ENCODE measurements at places on chromosomes 7 and 10.

DNA sequence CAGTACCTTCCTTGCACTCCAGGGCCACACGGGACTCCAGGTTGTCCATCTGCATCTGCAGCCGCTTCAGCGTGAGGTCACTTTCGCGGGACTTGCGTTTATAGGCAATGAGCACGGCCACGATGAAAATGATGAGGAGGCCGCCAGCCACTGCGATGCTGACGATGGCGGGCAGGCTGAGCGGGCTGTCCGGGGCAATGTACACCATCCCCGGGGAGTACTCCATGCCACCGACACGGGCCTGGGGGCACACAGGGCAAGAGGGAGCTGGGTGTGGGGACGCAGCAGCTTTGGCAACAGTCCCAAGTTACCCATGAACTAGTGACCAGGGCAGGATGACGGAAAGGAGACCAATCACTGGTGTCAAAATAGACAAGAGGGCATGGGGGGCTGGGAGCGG lies 396.6 kb downstream of the PLXNA4 start:
- no peak for DNase-seq

DNA sequence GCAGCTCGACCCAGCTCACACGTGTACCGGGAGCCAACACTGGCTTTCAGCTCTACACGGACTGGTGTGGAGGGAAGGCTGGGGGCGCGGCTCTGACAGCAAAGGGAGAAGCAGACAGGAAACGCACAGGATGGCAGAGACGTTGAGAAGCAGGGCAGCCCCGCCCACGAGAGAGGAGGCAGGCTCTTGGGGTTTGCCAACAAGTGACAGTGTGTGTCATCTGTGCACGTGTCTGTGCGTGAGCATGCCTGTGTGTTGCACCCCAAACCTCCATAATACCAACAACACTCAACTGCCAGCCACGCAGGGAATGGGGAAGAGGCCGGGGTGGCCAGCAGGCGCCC lies 64.4 kb upstream of the PDGFA start:
- DNase-seq = no peak

DNA sequence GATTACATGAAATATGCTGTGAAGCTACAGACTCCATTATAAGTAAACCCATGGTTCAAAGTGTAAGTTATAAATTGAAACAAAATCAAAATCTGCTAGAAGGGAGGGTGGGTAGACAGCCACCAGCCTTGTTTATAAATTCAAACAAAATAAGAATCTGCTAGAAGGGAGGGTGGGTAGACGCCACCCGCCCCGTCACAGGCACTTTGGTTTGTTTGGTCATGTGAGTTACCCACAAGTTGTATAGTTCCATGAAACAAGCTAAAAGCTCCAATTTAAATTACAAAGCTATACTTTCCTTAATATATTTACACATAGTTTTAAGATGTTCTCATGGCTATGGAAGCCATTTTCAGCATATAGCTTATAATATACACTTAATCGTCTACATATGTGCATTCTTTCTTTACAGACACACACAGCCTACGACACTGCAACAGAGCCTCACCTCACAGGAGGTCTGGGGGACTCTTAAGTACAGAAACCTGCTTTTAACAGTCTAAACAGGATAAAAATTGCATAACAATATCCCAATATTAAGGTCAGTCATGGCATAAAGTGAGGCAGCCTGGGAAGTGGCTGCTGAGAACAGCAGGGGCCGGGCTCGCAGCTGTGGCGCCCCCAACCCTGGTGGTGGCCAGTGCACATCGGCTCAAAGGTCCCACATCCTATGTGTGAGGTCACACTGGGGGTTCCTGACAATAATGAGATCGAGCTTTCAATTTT lies 28.1 kb upstream of the NCAPG2 start:
- no peak for DNase-seq

- no peak for DNase-seq
These were observed 469.3 kb upstream of the COBL start for GRCh38 chr7:51785876-51786275.

- no peak for DNase-seq
These were observed 70.4 kb downstream of the FAM185A start for GRCh38 chr7:102819151-102819550.

DNA sequence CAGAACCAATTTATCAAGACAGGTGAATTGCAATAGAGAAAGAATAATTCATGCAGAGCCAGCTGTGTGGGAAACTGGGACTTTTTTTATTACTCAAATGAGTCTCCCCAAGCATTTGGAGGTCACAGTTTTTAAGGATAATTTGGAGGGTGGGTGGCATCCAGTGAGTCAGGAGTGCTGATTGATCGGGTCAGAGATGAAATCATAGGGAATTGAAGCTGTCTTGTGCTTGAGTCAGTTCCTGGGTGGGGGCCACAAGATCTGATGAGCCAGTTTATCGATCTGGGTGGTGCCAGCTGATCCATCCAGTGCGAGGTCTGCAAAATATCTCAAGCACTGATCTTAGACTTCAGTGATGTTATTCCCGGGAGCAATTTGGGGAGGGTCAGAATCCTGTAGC lies 9.9 kb upstream of the MYO1G start:
- no peak for DNase-seq

DNA sequence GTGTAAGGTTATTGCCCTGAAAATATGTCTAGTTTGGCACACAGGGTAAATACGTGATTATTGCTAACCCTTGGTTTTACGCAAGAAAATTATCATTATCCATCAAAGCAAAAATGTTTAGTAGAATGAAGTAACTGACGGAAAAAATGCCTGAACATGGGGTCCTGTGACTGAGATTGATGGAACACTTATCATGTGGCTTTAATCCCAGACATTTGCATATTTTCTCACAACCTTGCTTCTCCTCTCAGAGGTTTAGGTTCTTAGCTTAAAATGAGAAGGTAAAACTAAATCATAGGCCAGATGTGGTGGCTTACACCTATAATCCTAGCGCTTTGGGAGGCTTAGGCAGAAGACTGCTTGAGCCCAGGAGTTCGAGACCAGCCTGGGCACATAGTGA lies 1010.7 kb downstream of the LRMDA start:
- DNase-seq = no peak

- DNase-seq = peak; percentile 88
These were observed 9.7 kb upstream of the TTYH3 start for GRCh38 chr7:2621948-2622640.

- peak; percentile 71 for DNase-seq
These were observed 140.6 kb downstream of the KIAA1217 start for GRCh38 chr10:24349379-24350001.

DNA sequence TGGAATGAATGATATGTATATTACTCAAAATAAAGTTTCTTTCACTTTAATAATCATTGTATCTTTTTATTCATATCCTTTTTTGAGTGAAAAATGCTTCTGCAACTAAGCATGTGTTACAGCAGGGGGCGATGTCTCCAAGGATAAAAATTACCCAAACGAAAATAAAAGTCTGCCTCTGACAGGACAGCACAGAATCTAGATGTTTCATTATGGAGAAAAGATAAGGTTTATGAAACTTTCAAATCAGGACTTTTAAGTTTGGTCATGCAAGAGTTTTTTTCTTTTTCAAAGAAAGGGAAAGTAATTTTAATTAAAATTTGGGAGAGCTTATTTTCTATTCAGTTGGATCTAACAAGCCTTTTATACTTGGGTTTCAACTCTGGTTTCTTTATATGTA lies 48.4 kb downstream of the TES start:
- DNase-seq = peak; percentile 42

GRCh38 chr10:64586934-64587503 lies 1065.8 kb downstream of the REEP3 start:
- DNase-seq = no peak

GRCh38 chr7:368651-369475 lies 78.9 kb downstream of the FOXL3 start:
- no peak for DNase-seq

DNA sequence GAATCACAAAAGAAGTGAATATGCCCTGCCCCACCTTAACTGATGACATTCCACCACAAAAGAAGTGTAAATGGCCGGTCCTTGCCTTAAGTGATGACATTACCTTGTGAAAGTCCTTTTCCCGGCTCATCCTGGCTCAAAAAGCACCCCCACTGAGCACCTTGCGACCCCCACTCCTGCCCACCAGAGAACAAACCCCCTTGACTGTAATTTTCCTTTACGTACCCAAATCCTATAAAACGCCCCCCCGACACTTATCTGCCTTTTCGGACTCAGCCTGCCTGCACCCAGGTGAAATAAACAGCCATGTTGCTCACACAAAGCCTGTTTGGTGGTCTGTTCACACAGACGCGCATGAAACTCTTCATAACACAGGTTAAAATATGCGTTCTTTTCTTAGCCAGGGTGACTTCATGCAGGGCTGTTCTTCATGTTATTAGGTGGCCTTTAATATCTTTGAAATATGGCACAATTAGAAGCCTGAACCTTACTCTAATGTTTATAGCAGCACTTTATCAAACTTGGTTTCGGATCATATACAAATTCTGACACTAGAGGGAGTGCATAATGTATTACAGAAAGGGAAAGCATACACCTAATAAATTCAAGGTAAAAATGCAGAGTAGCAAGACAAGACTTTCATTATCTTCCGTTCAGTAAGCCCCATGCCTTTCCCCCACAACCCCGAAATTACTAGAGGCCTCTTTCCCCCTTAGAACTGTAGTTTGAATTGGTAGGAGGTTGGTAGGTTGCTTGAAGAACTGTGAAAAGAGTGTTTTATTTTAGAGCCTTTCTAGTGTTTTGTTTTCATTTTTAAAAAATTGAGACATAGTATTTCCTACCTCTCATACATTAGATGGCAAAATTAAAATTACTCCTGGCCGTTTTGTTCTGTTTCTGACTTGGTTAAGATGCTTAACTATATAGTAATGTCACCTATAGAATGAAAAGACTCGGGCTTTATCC lies 117.9 kb downstream of the NPY start:
- DNase-seq = no peak

GRCh38 chr10:5234106-5234860 lies 37.6 kb downstream of the AKR1C4 start:
- DNase-seq = peak; percentile 55

DNA sequence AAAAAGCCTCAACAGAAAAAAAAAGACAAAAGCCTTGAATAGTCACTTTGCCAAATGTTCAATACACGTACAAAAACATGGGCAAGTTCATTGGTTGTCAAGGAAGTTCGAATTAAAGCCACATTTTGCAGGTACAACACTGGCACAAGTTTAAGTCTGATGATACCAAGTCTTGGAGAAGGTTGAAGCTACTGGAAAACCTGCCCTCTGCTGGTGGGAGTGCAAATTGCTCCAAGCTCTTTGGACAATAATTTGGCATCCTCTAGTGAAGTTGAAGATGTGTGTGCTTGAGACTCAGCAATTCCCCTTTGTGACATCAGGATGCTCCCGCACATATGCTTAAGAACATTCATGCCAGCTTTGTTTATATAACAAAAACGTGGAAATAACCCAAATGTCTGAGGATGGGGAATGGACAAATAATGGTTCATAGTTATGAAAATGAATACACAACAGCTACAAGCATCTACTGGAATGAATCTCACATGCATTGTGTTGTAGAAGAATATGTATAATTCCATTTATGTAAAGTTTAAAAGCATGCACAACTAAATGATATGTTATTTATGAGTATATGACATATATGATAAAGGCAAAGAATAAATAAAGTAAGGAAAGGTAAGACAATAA lies 120.0 kb upstream of the PLPP4 start:
- peak; percentile 30 for DNase-seq

DNA sequence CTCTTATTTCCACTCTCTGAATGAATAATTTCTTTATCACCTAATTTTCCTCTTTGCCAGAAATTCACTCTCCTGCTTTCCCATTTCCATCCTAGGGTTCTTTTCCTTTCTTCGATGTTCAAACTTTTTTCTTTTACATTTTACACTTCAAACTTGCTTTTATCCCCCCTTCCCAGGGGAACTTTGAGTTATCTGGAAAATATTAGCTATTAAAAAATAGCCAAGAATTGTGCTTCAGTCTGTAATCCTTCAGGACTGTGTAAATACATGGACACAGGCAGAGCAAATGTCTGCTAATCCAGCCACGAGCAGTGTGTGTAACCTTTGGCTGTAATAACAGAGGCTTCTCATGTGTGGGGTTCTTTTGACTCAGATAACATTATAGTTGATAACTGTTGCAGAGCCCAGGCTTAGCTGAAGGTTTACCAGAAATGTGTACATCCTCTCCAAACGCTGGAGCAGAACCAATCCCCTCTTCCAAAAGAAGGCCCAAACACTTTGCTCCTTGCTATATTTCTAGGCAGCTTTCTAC lies 4.6 kb downstream of the ASB4 start:
- no peak for DNase-seq

DNA sequence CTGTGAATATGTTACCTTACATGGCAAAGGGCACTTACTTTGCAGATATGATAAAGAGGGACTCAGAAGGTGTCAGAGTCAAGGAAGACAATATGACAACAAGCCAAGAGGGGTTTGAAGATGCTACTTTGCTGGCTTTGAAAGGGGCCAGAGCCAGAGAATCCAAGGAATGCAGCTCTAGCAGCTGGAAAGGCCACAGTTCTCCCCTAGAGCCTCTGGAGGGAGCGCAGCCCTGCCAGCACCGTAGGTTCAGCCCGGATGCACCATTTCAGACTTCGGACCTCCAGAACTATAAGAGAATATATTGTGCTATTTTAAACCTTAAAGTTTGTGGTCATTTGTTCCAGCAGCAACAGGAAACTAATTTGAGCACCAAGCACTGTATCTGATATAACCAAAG lies 32.9 kb upstream of the WDR11 start:
- no peak for DNase-seq

DNA sequence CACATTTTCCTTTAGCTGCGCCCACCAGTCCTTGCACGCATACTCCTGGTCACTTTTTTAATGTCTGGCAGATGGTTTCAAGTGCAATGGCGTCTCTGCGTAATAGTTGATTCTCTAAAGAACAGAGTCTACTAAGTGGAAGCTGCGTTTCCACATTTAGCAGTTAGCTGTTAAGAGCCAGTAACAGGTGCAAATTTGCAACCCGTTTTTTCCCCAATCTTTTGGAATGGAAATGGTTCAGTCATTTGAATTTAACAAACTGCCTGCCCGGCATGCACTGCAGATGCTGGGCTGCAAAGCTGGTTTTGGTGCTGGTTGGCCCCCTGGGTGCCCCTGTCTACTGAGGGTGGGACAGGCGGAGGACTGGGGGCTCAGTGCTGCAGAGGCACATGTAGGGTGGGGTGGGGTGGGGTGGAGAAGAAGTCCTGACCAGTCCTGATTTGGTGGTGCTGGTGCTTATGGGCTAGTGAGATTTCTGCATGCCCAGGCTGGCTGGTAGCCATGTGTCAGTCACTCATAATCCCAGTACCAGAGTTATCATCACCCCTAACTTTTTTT lies 43.9 kb downstream of the CUX1 start:
- DNase-seq = no peak

GRCh38 chr10:69801434-69802315 lies at the start of gene COL13A1:
Gene COL13A1, plus strand, starts transcription at chr10:69801906. Its CDS starts 518 bp downstream, at chr10:69802424.
- DNase-seq = peak; percentile 74

- DNase-seq = no peak
These were observed 190.0 kb downstream of the CREB5 start for GRCh38 chr7:28602282-28602681.

GRCh38 chr10:10489805-10490571 lies 527.7 kb upstream of the CELF2 start:
- no peak for DNase-seq

- DNase-seq = no peak
These were observed 95.7 kb downstream of the CDK6 start for GRCh38 chr7:92740700-92741126.

All from femur (tissue), 1 donor.